CD14-positive monocyte (primary cell): ENCODE measurements at places on chromosomes 2 and 18.

DNA sequence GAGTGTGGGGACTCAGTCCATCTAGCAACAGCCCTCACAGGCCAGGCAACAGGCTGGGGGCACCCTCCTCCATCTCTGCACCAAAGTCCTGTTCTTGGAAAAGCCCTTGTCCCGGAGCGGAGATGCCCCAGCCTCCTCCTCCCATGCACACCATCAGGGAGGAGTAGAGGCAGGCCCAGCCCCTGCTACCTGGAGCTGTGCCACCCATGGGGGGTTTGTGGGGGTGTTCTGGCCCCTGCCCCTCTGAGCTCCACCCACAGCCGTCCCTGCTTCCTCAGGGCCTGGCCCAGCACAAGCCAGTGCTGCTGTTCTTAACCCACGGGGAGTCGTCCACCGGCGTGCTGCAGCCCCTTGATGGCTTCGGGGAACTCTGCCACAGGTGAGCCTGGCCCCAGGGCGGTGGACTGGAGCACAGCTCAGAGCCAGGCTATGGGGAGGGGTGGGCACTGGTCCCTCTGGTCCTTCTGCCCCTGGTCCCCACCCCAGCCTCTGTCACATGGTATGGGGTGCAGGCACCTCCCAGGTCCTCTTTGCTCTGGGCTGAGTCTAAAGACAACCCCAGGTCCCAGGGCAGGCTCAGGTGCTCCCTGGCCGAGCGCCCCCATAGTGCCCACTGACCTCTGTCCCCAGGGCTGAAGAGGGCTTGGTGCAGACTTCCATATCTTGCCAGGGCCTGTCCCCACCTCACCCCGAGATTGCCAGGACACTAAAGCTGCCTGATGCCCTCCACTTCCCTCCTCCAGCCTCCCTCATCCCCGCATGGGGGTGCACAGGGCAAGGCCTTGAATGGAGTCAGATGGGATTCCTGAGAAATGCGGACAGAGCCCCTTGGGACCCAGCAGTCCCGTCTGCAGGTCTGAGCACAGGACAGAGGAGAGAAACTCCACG, 2.7 kb downstream of the AGXT start:
- no peak for DNase-seq

- no peak for DNase-seq
Measured at GRCh38 chr18:58545338-58546296, 83.3 kb downstream of the ALPK2 start.

DNA sequence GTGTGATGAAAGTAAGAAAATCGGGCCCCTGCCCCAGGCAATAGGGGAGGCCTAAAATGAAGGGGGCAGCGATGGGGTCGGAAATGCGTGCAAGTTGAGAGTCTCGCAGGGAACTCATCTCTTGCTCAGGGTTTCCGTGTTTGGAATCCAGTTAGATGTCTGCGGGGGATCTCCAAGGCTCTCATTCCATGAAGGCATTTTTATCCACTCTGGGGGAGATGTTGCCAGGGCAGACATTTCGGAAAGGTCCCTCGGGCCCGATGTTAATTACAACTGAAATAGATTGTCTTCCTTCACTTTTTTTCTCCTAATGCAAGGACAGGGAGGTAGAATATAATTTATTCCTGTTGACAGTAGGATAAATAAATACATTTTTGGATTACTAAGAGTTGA, 12.8 kb upstream of the SKOR2 start:
- no peak for DNase-seq

DNA sequence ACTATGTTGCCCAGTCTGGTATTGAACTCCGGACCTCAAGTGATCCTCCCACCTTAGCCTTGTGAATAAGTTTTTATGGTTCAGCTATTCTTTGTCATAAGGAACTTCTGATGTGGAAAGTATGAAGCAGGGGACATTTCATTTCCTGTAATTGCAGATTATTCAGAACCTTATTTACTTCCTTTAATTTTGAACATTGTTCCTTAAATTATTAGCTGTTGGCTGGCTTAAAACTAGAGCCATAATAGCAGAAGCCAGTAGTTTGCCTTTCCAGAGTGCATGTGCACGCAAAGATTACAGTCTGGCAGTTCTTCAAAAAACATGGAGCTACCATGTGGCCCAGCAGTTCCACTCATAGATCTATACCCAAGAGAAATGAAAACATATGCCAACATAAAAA, 53.1 kb downstream of the PMS1 start:
- peak; percentile 17 for DNase-seq

DNA sequence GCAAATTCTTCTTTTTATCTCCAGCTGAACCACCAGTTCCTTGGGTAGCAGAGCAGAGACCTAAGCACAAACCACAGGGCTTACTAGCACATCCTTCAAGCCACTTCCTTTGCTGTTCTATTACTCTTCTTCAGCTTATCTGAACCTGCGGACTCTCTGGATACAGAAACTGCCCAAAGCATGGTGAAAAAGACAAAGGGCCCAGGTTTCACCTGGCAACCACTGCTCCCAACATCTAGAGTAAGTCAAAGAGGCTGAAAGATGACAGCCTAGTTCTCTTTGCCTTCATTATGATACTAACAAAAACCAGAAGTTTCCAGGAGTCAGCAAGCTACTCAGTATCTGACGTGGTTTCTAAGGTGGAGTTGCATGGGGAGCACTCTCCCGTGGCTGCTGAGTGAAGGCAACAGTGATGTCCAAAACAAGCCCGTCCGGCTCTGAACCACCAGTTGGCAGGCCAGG, 43.4 kb downstream of the KANSL3 start:
- DNase-seq = no peak

- no peak for DNase-seq
Measured at GRCh38 chr2:30865892-30866681, 58.8 kb upstream of the CAPN13 start.

GRCh38 chr2:2931318-2932075, 446.1 kb downstream of the EIPR1 start:
- no peak for DNase-seq

- DNase-seq = no peak
Measured at GRCh38 chr2:153575171-153575853, 96.8 kb upstream of the RPRM start.

GRCh38 chr2:190378880-190379237, 29.3 kb upstream of the MFSD6 start:
- DNase-seq = no peak
